ENCODE measurements at places on chromosomes 12 and 14. TPM values are rescaled to one million over a fixed set of nuclear protein-coding genes. Genes with fewer than 3 reads are reported as not detected.

MTRFR gene
- total RNA-seq = 8.6 TPM

FGF6 gene
- not detected for total RNA-seq

MGAT4C gene
- under 0.01 TPM for total RNA-seq

KRT83 gene
- total RNA-seq = not detected

TCL1A gene
- total RNA-seq = not detected

ADAM20 gene
- 0.38 TPM for total RNA-seq

PRKD1 gene
- total RNA-seq = 21.7 TPM

PAN2 gene
- 10.0 TPM for total RNA-seq

TIGAR gene
- 12.4 TPM for total RNA-seq

RHOJ gene
- 2.8 TPM for total RNA-seq

CCDC91 gene
- total RNA-seq = 35.3 TPM
